ENCODE measurements at places on chromosomes 11 and 22.

- no peak for DNase-seq
Measured at GRCh38 chr22:29072979-29073617, at the start of gene KREMEN1. Gene KREMEN1, plus strand, starts transcription at chr22:29073035. Its CDS starts 96 bp downstream, at chr22:29073131.

- DNase-seq: peak; percentile 29
Measured at GRCh38 chr11:128905345-128906184, 14.4 kb downstream of the KCNJ5 start.

- DNase-seq: no peak
Measured at GRCh38 chr11:9060700-9061111, 30.7 kb downstream of the SCUBE2 start.

GRCh38 chr11:96187822-96188221 is 155.2 kb downstream of the MAML2 start:
- DNase-seq: no peak

- DNase-seq: no peak
Measured at GRCh38 chr11:111698852-111699559, 67.2 kb downstream of the PPP2R1B start.

DNA sequence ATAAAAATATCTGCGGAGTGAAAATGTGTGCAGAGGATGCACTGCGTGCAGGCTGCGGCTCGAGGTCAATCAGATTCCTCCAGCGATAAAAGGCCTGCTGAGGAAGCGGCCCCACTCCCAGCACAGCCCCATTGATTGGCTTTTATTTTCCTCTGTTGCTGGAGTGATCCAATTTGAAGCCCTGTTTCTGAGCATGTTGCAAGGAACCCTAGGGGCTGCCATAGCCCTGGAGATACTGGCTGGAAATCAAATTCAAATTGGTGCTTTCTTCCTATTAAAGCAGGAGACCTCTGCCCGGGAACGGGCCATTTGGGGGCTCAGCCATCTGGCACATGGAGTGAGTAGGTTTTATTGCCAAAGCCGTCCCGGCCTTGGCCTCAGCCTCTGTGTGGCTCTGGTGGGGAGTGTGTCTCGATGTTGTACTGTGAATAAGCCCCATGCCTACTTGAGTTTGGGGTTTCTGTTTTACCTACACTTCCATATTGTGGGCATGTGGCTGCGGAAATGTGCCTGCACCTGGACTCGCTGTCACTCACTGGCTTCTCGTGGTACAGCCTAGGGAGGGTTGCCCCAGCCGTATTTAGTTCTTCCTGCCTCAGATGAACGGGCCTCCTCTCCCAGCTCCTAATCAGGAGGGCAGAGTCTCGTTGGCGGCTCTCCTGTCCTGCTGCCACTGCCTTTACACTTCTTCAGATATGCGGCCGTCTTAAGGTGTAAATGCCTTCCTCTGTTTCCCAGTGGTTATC is 25.6 kb downstream of the PARVB start:
- no peak for DNase-seq

DNA sequence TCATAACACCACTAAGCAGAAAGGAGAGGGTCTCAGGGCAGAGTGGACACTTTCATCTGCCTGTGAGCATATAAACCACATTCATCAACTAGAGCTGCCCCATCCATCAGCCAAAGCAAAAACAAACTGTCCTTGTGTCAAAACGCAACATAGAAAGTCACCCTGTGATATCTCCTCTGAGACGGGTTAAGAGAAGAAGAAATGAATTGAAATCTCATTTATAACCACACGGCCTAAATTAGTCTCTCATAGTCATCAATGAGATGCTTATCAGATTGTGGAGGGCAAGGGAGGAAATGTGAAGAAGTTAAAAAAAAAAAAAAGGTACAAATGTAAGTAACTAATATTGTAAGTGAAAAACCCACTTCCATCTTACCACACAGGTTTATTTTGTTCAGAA is 75.7 kb downstream of the SIK3 start:
- no peak for DNase-seq

GRCh38 chr11:126997641-126998040 is 2.9 kb downstream of the KIRREL3 start:
- DNase-seq: no peak

DNA sequence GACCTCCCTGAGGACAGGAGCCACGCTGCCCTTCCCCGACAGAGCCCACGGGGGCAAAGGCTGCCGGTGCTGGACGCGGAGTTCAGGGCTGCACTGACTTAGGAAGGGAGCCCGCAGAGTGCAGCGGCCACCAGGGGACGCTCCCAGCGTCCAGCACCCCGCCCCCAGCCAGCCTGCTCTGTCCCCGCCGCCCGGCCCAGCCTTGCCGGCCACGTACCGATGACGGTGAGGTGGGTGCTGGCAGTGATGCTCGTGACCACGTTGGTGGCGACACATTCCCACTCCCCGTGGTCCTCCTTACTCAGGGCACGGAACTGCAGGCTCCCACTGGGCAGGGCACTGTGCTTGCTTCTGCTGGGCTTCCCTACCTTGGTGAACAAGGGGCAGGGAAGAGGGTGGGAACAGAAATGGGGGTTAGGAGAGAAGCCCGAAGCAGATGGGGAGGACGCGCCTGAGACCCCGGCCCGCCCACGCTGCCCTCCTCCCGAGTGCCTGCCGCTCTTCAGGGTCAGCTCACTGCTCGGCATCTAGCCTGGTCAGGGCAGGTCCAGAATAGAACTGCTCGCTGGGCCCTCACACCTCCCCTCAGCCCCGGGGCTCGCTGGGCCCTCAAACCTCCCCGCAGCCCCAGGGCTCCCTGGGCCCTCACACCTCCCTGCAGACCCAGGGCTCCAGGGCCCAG is 25.9 kb downstream of the IGSF9B start:
- DNase-seq: no peak

All from NCI-H1694 treated with DMSO at 0.1 percent for 48 hours (cell line).